NCI-H2171 (cell line): ENCODE measurements at places on chromosomes 12 and 14.

DNA sequence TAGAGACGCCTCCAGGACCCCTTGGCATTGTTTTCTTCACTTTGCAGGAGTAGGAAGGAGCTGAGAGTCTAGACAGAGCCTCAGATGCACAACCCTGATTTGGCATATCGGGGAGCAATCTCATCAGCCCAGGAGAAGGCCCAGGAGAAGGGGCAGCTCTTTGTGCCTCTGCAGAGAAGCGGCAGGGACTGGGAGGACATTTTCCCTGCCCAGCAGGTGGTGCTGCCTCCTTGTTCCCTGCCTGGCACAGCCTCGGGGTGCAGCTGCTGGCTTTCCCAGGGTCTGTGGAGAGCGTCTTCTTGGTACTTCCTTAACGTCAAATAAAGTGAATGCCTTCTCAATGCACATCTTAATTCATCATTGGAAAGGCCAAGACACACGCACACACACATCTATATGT lies 419.5 kb downstream of the TMEM121 start:
- DNase-seq, result no peak

- no peak for DNase-seq
Observed at GRCh38 chr14:68660495-68660894, 132.4 kb downstream of the ZFP36L1 start.

DNA sequence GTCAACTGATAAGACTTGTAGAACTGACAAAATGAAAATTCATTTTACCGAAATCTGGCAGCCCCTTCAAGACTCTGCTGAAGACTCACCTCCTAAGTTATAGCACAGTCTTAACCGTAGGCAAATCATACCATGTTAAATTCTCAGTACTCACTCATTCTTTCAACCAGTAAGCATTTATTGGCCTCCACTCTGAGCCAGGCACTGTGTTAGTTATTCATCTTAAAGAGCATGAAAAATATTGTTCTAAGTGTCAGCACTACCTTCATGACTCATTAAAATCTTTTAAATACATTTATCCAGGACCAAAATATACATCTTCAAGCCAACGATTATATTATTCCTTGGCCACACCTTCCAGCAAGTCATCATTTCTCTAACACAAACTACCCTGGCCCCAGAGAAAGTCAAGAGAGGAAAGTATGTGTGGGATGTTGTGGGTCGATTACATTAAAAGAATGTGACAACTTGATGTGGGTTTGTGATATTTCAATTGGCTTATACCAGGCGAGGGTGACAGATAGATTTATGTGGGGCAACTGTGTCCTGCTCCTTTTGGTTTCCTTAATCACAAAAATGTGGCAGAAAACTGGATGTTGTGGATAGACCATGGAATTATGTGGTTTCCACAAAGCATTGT lies 55.0 kb downstream of the TMEM30B start:
- DNase-seq, result no peak

- DNase-seq, result no peak
Observed at GRCh38 chr14:32545506-32546210, 216.6 kb downstream of the AKAP6 start.

DNA sequence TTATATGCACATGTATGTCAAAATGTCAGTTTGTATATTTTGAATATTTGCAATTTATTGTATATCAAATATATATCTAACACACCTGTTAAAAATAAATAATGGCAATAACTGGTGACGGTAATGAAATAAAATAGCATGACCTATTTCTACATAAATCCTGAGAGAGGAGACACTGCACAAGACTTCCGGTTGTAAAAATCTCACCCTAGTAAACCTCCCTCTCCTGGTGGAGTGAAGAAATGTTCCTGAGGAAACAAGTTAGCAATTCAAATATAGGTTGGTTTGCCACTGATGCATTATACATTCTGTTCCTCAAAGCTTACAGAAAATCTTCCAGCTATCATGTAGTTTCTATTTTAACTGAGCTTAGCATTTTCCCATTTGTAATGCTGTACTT lies 166.1 kb upstream of the SYT10 start:
- peak; percentile 9 for DNase-seq

DNA sequence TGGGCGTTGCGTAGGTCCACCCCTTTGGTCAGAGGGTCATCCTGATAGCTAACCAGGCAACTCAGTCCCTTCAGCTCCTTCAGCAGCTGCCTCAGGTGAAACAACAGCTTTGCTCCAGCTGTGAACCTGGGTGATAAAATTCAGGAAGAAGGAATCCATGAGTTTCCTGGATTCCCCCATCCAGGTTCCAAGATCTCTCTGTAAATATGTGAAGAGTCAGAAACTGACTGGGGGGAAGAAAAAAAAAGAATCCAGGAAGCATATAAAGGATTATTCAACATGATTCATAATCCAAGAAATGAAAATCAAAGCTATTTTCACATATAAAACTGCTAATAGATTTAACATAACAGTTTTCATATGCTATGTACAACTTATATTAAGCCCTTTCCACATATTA lies 8.6 kb downstream of the STAT2 start:
- DNase-seq, result no peak

- no peak for DNase-seq
Observed at GRCh38 chr12:93103154-93103553, 174.1 kb upstream of the EEA1 start.
